CMK (cell line): ENCODE measurements at places on chromosomes 12 and 14.

DNA sequence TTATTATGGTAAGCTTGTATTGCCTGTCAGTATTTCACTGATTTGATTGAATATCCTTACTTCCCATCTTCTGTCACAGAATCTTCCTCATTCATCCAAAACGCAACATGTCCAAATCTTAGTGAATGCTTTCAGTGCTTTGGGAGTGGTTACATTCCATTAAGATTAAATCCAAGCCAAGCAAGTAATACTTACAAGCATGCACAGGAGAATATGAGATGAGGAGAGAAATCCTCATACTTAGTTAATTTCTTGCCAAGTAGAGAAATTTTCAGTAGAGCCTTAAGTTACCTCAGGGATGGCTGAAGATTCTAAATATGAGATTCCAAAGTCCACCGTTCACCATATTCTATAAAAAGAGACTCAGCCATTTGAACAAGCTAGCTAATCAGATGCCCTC lies 316.0 kb downstream of the RAD51B start:
- DNase-seq, result no peak

GRCh38 chr12:58310809-58311622 lies 369.6 kb downstream of the ATP23 start:
- DNase-seq, result no peak

GRCh38 chr12:123571343-123571813 lies 13.0 kb upstream of the TMED2 start:
- no peak for DNase-seq

GRCh38 chr14:83208341-83208740 lies 1674.7 kb upstream of the SEL1L start:
- no peak for DNase-seq

DNA sequence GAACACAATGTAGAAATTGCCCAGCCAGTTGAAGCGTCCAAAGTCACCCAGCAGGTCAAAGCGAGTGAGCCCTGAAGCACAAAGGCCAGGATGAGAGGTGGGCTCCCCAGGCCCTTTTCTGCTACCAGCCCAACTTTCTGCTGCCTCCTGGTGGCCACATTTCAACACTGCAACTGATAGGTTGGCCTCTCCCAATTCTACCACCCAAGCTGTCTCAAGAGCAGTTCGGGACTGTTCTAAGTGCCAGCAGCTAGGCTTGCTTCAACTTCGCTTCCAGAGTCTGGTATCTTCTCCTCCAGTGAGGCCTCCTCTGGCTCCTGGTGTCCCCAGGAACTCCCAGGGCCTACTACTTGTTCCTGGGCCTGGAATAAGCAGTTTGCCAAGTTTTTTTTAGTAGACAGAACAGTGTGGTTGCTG lies 3.4 kb upstream of the DHH start:
- no peak for DNase-seq

GRCh38 chr14:85528897-85529631 lies 880 bp upstream of the FLRT2 start:
- no peak for DNase-seq

- no peak for DNase-seq
Observed at GRCh38 chr12:112967306-112967705, 11.0 kb upstream of the OAS2 start.

DNA sequence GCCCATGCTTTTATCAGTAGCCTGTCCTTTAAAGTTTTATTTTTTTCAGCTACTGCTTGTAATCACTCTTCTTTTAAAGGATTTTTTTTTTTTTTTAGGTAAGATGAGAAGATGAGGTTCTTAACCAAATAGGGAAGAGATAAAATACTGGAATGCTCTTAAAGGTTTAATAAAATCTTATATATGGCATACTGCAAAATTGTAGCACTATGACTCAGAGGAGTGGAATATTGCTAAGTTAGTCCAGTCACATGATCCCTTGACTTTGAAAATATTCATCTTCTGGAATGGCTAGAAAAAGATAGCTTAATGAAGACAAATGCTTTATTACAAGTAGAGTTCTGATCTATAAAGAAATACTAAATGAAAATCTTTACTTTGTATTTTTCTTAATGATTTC lies 116.6 kb downstream of the NAV3 start:
- no peak for DNase-seq
